Mesenchymal stem cell (in vitro differentiated cells and primary cell): ENCODE measurements at places on chromosomes 5 and 9.

DNA sequence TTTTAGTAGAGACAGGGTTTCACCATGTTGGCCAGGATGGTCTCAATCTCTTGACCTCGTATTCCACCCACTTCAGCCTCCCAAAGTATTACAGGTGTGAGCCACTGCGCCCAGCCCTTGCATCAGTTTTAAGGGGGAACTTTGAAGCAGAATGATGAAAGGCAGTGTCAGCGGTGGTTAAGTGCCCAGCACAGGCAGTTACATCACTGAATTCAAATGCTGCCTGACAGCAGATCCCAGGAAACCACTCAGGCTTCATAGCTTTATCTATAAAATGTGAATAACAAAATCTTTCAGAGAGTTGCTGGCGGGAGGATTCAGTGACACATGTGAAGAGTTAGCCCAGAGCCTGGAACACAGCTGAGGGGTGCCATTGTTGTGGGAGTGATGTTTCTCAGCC lies 26.5 kb downstream of the FGF1 start:
- no peaks in the 10 kb centered on the region for H3K4me1 ChIP-seq
- no peaks in the 10 kb centered on the region for H3K27me3 ChIP-seq
- no peak overlapping the region for H3K4me3 ChIP-seq
- H3K36me3 ChIP-seq = no peaks in the 10 kb centered on the region

GRCh38 chr9:35616681-35617459 lies 1.3 kb downstream of the CD72 start:
- H3K27ac ChIP-seq = no peak overlapping the region
- peaks cover 65% of the 10 kb centered on the region for H3K27me3 ChIP-seq
- H3K36me3 ChIP-seq = peaks cover 3% of the 10 kb centered on the region
- H3K4me3 ChIP-seq = peak overlapping the region; percentile 41
- DNase-seq = peak; percentile 77

DNA sequence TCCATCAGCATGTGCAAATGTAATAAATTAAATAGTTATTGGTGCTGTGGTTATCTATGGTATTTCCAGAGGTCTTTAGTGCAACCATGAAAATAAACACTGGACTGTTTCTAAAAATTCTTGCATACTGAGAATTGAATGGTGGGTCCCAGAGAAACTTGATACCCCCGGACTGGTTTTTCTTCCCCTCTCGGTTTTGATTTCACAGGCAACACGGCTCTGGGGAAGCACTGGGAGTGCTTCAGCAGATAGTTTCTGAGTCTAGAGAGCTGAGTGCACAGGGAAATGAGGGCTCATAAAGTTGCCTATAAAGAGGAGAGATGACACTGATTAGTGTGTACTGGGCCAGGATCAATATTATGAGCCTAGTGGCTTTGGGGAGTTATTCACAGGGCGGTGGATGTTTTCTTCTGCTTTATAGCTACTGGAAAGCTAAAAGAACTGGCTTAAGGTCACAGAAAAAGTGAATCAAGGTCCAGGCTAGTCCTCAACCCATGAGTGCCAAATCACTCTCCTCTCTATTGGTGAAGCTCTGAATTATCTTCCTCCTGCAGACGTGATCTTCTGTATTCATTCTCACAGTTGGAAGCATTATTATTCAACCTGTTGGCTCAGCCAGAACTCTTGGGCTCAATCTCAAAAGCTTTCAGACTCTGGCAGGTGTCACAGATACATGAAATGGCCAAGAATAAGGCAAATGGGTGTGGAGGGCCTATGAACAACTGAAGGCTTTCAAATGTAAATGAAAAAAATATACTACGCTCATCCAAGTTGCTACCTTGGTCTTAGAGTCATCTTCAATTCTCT lies 170.2 kb upstream of the HMHB1 start:
- no peak overlapping the region for H3K4me3 ChIP-seq
- peak; percentile 39 for DNase-seq
- H3K36me3 ChIP-seq = no peaks in the 10 kb centered on the region
- H3K27me3 ChIP-seq = no peaks in the 10 kb centered on the region
- H3K27ac ChIP-seq = no peak overlapping the region
- no peaks in the 10 kb centered on the region for H3K4me1 ChIP-seq

DNA sequence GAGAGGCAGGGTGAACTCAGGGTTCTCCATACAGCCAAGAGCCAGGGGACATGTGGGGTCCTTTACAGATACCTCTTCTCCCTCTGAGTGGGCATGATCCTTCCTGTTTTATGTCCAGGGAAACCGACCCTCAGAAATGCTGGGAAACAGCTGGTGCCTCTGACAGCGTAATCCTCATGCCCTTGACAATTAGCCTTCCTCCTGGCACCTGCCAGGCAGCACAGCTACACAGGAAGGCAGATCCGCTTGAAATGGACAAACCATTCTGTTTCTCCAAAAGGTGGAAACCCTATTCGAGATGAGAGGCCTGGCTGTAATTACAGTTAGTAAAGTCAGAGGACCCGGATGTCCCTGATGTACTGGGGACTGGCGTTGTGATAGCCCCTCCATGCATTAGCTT lies 7.2 kb downstream of the ERGIC1 start:
- H3K27ac ChIP-seq = no peak overlapping the region
- H3K4me1 ChIP-seq = peaks cover 29% of the 10 kb centered on the region
- H3K4me3 ChIP-seq = no peak overlapping the region
- H3K36me3 ChIP-seq = peaks cover 51% of the 10 kb centered on the region
- no peaks in the 10 kb centered on the region for H3K27me3 ChIP-seq
- DNase-seq = no peak

DNA sequence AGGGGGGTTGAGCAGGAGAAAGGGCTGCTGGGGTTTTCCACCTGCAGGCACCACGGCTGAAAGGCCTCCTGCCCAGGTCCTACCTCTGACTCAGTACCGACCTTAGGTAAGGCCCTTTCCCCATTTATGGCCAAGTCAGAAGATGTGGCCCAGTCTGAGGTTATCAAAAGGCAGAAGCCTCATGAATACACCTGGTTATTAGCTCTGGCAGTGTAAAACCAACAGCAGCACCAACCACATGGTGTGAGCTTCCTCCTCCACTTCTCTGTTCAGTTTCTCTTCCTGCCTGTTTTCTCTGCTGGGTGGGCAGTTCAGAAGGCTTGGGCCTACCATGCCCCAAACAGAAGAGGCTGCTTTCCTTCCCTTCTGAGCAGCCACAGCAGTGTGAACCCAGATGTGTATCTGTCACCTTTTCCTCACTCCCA lies 86.9 kb downstream of the UGCG start:
- no peak for DNase-seq
- H3K36me3 ChIP-seq = no peaks in the 10 kb centered on the region
- peaks cover 4% of the 10 kb centered on the region for H3K4me1 ChIP-seq
- no peaks in the 10 kb centered on the region for H3K27me3 ChIP-seq
- no peak overlapping the region for H3K4me3 ChIP-seq

DNA sequence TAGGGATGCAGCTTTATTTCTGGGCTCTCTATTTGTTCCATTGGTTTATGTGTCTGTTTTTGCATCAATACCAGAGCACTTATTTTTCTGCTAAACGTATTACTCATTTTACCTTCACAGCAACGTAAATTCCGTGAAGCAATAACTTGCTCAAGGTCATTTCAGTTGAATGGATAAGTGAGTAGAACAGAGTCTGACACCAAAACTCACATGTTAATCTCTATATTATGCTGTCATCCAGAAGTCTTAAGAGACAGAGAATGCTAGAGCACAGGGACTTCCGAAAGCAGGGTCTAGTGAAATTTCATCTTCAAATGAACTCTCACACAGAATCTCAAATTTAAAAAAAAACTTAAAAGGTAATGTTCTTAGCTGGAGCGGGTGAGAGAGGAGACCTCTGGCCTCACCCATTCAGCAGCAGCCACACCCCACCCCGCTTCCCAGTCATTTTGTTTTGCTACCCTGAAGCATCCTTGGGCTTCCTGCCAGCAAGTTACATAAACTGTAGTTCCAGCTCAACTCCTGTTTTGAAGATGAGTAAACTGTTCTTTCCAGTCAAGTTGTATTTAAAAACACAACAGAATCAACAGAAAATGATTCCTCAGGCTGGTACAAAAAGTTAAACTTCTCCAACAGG lies 69.3 kb downstream of the TRIM36 start:
- H3K36me3 ChIP-seq = no peaks in the 10 kb centered on the region
- no peak for DNase-seq
- no peak overlapping the region for H3K4me3 ChIP-seq
- H3K4me1 ChIP-seq = no peaks in the 10 kb centered on the region

- H3K36me3 ChIP-seq = no peaks in the 10 kb centered on the region
- no peak for DNase-seq
- H3K27ac ChIP-seq = no peak overlapping the region
- no peaks in the 10 kb centered on the region for H3K27me3 ChIP-seq
- no peaks in the 10 kb centered on the region for H3K4me1 ChIP-seq
Observed at GRCh38 chr5:23396346-23396745, 111.1 kb upstream of the PRDM9 start.

DNA sequence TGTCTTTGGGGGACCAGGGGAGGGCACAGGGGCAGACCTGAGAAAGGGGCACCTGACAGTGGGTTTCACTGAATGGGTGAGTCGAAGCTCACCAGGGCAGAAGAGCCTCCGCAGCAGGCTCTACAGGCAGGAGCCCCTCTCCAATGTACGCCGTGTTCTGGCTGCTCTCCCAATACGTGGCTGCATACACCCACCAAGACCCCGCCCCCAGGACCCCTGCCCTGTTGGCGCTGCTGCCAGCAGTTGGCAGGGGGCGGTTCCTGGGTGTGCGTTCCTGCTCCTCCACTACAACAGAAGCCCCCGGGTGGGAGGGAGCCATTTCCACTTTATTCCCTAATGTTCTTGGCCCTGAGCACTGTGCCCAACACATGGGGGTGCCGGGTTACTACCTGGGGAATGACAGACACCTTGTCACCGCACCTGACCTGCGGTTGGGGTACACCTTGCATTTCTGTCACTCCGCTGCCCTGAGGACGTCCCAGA lies 30.3 kb downstream of the SARDH start:
- peaks cover 32% of the 10 kb centered on the region for H3K4me1 ChIP-seq
- H3K36me3 ChIP-seq = no peaks in the 10 kb centered on the region
- H3K27ac ChIP-seq = no peak overlapping the region
- H3K4me3 ChIP-seq = no peak overlapping the region
